Endodermal cell (in vitro differentiated cells): ENCODE measurements at places on chromosomes 3 and 15. TPM values are rescaled to one million over a fixed set of nuclear protein-coding genes. Genes with fewer than 3 reads are reported as not detected.

The STAC gene
- total RNA-seq = 0.59 to 0.80 TPM (median 0.61 TPM) in 3 replicates

- no peaks in the 10 kb centered on the region for H3K36me3 ChIP-seq
- no peak overlapping the region for H3K27ac ChIP-seq
- H3K4me1 ChIP-seq = peaks cover 15% of the 10 kb centered on the region
- DNase-seq = no peak
Measured at GRCh38 chr3:107430996-107431245, 53.7 kb downstream of the CCDC54 start.

The IGSF11 gene
- 4.3 to 6.0 TPM (median 4.9 TPM) in 3 replicates for total RNA-seq

The THBS1 gene
- total RNA-seq = 16.5 and 24.3 TPM in 2 replicates

GRCh38 chr15:45458746-45459403 is 63.7 kb downstream of the SLC30A4 start:
- H3K4me3 ChIP-seq = no peak overlapping the region
- H3K27me3 ChIP-seq = peaks cover 27% of the 10 kb centered on the region
- peak; percentile 89 for DNase-seq
- no peaks in the 10 kb centered on the region for H3K36me3 ChIP-seq

DNA sequence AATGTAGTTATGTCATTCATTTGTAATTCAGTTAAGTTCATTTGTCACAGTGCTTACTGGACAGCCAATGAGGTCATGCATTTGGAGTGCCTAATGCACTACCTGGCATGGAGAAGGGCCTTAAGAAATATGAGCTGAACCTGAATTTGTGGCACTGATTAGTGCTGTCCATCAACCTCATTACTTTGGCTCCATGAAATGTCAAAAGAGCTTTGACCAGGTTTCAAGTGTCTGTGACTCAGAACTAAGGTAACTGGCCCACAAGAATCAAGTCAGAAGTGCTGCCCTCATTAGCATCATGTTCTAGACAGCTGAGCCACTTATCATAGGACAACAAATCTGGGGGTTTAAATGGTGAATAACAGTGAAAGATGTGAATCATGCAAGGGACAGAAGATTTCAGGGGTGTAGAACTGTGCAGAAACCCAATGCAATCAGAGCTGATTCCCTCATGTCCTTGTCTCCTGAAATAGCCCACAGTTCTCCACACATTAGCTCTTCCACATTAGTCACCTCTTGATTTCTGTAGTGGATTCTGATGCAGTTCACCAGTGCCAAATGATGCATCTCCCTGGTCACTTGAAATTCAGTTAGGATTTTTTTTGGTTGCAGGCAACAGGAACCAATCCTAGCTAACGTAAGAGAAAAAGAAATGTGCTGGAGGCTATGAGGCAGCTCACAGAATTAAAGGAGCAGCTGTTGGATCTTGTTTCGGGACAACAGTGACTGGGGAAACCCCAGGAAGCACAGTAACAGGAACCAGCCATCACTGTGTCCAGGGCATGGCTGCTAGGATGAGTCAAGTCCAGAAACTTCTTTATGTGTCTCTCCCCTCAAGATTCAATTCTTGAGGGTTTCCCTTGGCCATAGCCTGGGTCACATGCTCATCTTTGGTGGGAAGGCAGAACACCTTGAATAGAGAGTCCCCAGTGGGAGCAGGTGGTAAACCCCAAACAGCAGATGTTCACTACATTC is 38.7 kb downstream of the CHST2 start:
- DNase-seq = no peak
- no peak overlapping the region for H3K27ac ChIP-seq
- H3K36me3 ChIP-seq = no peaks in the 10 kb centered on the region
- no peaks in the 10 kb centered on the region for H3K4me1 ChIP-seq
- no peaks in the 10 kb centered on the region for H3K27me3 ChIP-seq
